Stimulated activated CD4-positive, alpha-beta T cell treated with anti-CD3 and anti-CD28 coated beads, Interleukin-2, amount 100 ng/mL, for 4 hours (primary cell): ENCODE measurements at places on chromosomes 12 and 14.

GRCh38 chr12:94710933-94711332 is 60.6 kb upstream of the TMCC3 start:
- no peak for DNase-seq

GRCh38 chr12:52835271-52836041 is 1.3 kb upstream of the KRT79 start:
- no peak for DNase-seq

GRCh38 chr12:51593021-51593420 is 2.0 kb downstream of the SCN8A start:
- no peak for DNase-seq

DNA sequence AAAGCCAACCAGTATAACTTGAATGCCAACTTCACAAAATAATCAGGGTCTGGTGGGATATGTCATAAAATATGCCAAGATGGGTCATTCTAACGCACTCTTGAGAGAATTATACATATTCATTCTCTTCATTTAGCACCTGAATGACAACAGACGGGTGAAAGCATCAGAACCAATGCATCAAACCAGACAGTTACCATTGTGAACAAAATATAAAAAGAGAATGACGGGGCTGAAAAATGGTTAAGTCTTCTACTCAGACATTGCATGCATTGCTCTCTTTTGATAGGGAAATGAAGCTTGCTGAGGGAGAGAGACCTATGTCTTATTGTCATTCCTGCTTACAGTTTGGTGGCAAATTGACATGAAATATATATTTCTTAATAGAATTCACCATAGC is 702.1 kb downstream of the NOVA1 start:
- DNase-seq = no peak

GRCh38 chr12:94107910-94108309 is 40.5 kb upstream of the PLXNC1 start:
- DNase-seq = no peak

- DNase-seq = no peak
Measured at GRCh38 chr14:69694730-69695281, 72.1 kb upstream of the SRSF5 start.

DNA sequence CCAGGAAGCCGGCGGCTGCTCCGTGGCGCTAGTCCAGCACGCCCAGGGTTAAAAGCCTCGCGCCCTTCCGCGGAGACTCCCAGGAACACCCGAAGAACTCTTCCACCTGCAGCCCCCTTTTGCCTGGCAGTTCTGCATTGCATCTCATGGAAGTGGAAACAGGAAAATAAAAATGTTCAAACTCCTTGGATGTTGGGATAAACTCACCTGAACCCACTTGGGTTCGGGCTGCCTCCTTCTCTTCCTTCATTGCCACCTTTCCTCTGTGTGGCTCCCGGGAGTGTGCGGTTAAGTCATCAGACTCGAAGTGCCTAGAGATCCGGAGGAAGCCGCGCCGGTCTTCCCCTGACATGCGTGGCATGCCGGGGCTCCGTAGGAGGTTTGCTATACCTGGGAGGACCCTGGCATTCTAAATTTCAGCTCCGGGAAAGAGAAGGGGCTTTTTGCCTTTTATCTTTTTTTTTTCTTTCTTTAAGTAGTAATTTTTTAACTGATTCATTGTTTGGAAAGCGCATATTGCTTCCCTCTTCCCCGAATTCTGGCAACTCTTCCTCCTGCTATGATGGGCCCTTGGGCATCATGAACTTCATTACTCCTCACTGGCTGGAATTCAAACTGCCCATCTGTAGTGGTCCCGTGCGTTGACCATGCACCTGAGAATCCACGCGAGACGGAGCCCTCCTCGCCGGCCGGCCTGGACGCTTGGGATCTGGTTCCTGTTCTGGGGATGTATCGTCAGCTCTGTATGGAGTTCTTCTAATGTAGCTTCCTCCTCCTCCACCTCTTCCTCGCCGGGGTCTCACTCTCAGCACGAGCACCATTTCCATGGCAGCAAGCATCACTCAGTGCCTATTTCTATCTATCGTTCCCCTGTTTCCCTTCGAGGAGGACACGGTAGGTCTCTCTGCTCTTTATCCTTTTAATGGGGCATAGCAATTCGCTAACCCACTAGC is 931.4 kb downstream of the DIO2 start:
- no peak for DNase-seq

DNA sequence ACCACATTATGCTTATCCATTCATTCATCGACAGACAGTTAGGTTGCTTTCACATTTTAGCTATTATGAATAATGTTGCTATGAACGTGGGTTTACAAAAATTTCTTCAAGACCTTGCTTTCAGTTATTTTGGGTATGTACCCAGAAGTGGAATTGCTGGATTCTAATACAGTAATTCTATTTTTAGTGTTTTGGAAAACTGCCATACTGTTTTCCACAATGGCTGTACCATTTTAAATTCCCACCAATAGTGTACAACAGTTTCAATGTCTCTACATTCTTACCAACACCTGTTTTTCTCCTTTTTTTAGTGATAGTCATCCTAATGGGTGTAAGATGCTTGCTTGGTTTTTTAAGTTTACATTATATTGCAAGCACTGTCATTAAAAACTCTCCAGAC is 147.5 kb downstream of the ZFP36L1 start:
- no peak for DNase-seq

DNA sequence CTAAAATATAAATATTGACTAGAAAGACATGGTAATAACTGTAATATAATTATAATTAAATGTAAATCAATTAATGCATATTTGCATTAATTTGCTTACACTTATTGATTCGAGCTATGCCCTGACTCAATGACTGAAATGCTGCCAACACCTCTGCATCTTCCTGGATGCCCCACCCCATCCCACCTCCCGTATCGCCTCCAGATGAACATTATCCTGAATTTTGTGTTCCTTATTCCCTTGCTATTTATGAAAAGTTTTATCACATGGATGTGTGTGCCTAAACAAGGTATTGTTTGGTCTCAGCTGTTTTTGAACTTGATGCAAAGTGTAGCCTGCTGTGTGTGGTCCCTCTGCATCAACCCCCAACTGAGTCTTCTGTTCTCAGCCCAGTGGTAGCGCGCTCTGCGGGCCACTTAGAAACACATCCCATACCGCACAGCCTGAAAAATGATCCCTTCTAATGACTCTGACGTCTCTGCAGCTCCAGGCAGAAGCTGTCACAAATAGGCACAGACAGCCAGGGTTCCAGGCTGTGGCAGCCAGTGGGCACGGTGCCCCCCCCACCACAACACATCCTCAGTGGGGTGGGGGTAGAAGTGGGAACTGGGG is 96.5 kb downstream of the PRMT8 start:
- DNase-seq = no peak

GRCh38 chr12:116852303-116852702 is 28.9 kb downstream of the HRK start:
- DNase-seq = no peak

DNA sequence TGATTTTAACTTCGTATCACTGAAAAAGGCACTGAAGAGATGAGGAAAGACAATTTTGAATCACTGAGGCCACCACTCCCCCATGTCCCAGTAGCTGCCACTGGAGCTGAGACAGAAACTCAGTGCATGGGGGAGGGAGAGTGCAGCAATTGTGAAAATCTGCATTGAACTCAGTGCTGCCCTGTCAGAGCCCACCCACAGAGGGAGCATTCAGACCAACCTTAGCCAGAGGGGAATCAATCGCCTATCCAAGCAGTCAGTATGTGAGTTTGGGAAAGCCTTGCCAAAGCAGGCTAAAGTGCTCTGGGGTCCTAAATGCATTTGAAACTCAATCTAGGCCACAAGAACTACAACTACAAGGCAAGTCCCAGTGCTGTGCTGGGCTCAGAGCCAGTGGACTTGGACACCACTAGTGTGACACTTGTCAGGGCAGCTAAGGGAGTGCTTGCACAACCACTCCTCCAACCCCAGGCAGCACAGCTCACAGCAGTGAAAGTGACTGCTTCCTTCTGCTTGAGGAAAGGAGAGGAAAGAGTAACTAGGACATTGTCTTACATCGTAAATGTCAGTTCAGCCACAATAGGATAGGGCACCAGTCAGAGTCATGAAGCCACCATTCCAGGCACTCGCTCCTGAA is 13.3 kb downstream of the RNASE3 start:
- DNase-seq = no peak

DNA sequence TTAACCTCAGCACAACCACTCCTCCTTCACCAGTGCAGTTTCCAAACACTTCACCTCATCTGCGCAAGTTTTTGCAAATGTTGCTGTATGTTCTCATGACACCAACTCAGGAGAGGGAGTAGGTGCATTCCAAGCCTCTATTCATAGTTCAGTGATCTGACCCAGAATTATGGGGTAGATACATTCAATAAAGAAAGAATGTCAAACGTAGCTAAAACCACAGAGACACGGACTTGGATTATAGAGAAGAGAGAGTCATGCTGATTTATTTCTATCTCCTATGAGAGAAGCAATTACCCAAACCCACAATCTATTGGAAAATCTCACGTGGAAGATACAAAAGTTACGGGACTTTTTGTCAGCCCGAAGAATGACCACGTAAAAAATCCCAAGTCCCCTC is 1006.0 kb upstream of the TMEM132C start:
- no peak for DNase-seq

- no peak for DNase-seq
Measured at GRCh38 chr14:101853455-101854018, 92.0 kb downstream of the PPP2R5C start.

GRCh38 chr12:90106568-90106967 is 397.9 kb upstream of the ATP2B1 start:
- no peak for DNase-seq

DNA sequence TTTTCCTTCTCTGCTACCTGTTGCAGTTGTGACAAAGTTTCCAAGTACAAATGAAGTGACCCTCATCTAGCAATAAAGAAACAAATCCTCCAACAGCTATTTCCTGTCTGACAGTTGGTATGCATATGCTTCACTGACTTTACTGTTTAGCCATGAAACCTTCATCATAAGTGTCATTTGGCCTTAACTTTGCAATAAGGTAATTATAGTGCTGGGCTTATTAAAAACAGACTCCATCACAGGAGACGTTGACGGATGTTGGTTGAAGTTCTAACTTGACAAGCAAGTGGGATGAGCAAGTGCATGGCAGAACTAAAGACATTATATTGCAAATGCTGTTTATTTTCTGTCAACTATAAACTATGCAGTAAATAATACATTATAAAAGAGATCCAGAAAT is 425.2 kb downstream of the RPS29 start:
- DNase-seq = no peak

DNA sequence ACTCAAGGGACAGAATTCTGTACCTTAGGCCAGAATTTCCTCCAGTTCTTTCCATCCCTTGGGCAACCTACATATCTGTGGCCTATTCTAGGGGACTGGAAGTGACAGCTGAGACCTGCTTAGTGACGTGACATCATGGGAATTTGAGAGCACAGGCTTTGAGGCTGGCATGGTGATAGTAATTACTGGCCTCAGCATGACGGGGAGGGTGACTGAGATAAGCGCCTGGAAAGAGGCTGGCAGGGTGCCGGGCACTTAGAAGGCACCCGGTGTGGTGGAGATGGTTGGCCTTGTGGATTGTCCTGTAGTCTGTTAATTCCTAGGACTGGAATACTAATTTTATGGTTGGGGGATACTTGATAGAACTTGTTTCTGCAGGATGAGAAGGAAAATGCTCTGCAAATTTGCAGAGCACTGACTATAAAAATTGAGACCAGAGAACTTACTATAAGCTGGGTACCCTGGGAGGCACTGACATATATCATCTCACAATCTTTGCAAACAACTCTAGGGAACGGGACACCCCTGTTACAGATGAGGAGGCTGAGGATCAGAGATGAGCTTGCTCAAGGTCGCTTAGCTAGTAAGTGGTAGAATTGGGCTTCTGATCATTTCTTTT is 42.2 kb upstream of the TBX3 start:
- DNase-seq = no peak

DNA sequence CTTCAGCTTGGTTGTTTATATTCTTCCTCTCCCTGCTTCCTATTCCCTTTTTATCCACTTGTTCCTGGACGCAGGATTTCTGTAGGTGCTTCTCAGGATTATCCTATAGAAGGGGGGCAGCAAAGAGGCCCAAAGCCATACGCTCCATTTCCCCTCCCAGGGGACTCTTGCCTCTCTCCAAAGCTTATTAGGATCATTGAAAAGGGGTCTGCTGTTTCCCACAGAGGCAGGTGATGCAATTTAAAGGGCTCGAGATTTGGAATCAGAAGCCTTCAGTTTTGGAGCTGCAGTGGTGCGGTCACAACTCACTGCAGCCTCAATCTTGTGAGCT is 31.5 kb upstream of the SYNDIG1L start:
- no peak for DNase-seq

GRCh38 chr12:16515666-16516065 is 90.3 kb downstream of the LMO3 start:
- no peak for DNase-seq

- no peak for DNase-seq
Measured at GRCh38 chr12:96029826-96030225, 5.6 kb downstream of the LTA4H start.

GRCh38 chr12:124790650-124791400 is 72.8 kb downstream of the SCARB1 start:
- DNase-seq = no peak

GRCh38 chr12:29253906-29254625 is 105.0 kb downstream of the FAR2 start:
- DNase-seq = no peak

- no peak for DNase-seq
Measured at GRCh38 chr12:96063046-96063445, 27.7 kb upstream of the LTA4H start.

DNA sequence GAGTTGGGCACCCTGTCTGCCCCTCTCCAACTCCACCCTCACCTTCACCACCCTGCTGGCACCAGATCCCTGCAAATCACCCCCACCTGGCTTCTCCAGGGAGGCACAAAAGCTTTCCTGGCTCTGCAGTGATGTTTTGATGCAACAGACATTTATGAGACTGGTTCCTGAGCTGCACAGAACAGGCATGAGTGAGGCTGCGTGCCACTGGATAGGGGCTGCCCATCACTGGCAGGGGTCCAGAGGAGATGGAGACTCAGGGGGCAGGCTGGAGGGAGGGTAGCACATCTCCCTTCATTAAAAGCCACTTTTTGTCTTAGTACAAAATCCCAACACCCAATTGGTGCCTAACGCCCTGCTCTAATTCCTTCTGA is 17.3 kb upstream of the ZDHHC22 start:
- DNase-seq = no peak

DNA sequence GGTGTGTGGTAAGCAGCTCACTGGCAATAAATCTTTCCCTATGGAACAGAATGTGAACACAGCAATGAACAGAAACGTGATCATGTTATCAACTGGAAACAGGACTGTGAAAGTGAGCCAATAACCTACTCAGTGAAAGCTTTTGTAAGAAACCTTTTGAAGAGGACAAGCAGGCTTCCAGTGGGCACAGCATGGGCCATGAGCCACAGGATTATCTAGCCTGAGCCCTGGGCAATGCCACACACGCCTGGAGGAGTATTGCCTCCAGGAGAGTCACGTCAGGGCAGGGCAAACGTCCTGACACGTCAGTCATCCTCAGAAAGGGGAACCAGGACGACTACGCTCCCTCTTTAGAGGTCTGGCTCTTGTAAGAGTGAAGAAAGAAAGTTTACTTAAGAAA is 32.3 kb downstream of the NRDE2 start:
- no peak for DNase-seq

GRCh38 chr12:25424211-25424731 is 128.8 kb downstream of the LMNTD1 start:
- no peak for DNase-seq
